Diencephalon (tissue), 1 donor: ENCODE measurements at places on chromosomes 3 and 15. TPM values are rescaled to one million over a fixed set of nuclear protein-coding genes. Genes with fewer than 3 reads are reported as not detected.

TMEM212 gene
- not detected for total RNA-seq

NME9 gene
- 6.9 TPM for total RNA-seq

ALG1L2 gene
- total RNA-seq, result not detected

TMEM266 gene
- total RNA-seq, result 12.5 TPM

MKRN2 gene
- total RNA-seq, result 34.1 TPM
